ENCODE measurements at places on chromosomes 5 and 9.
A peak's percentile ranks its signal among the peaks of the same experiment; 100 is the strongest.

DNA sequence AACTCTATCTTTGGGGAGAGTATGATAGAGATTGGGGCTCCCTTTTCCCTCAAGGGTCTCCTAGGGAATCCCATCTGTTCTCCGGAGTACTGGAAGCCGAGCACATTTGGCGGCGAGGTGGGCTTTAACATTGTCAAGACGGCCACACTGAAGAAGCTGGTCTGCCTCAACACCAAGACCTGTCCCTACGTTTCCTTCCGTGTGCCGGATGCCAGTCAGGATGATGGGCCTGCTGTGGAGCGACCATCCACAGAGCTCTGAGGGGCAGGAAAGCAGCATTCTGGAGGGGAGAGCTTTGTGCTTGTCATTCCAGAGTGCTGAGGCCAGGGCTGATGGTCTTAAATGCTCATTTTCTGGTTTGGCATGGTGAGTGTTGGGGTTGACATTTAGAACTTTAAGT, 21.5 kb downstream of the PTGS1 start:
- no peak for DNase-seq

- peak; percentile 17 for DNase-seq
Measured at GRCh38 chr5:168234133-168234532, 57.3 kb upstream of the WWC1 start.

- no peak for DNase-seq
Measured at GRCh38 chr9:133268335-133269056, 6.5 kb downstream of the ABO start.

DNA sequence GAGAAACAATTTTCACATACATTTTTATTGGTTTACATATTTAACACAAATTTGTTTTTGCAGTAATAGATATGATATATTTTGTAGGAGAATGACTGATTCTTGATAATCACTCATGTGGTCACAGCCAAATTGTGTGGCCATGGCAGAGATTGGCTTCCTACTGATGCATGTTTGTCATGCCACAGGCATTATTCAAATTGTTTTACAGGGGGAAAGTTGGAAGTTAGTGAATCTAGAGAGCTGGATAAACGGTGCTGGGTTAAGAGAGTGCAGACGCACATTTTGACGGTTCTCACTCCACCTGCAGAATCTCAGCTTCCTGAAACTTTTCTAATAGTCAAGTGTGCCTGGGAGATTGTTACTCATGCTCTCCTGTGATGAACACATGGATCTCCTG, 91.1 kb upstream of the FBN2 start:
- DNase-seq: no peak

DNA sequence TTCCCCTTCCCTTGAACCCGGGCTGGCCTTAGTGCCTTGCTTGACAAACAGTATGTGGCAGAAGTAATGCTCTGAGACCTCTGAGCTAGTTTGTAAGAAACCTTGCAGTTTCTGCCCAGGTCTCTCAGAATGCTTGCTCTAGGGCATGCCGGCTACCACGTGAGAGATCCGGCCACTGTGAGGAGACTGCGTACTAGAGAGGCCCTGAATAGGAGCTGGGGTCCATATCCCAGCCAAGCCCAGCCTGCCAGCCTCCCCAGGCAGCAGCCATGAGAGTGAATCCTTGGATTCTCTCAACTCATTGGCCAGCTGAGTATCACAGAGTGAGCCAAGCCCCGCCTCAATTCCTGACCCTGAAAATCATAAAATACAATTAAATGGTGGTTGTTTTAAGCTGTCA, 16.0 kb upstream of the COL15A1 start:
- DNase-seq: no peak

GRCh38 chr5:132470010-132470392, 20.6 kb downstream of the IRF1 start:
- DNase-seq: no peak

- no peak for DNase-seq
Measured at GRCh38 chr5:14521748-14522147, 59.8 kb upstream of the OTULINL start.

- no peak for DNase-seq
Measured at GRCh38 chr5:174827558-174827957, 103.2 kb downstream of the MSX2 start.

DNA sequence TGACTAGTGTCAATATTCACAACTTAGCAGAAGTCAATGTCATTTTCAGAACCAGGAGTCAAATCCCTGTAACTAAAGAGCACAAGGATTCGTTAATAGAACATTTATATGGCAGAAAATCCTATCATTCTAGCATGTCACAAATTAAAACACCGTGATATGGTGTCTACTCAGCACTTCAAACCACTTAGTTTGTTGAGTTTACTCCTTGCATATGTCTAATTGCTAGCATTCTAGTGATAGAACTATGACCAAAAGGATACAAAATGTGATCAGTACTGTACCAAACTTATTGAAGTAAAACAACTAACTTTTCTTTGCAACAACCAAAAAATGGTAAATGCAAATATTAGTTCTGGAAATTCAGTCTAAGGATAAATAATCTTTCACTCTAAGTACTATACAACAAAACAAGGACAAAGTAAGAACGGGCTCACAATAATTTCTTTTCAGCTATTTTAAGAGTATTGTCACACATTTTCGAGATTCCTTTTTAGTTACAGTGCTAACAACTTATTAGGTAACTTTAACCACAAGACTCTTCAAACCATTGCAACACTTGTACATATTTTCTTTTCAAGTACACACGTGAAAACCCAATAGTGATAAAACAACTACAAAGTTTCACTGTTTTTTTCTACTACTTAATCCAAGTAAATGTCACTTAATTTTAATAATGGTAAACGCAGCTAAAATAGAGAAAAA, 845.2 kb upstream of the CDH10 start:
- DNase-seq: peak; percentile 76

GRCh38 chr5:65483546-65484346, 2.0 kb upstream of the ADAMTS6 start:
- peak; percentile 32 for DNase-seq

GRCh38 chr5:158502686-158503085, 597.0 kb downstream of the EBF1 start:
- DNase-seq: no peak

GRCh38 chr5:52961274-52961681, 27.9 kb upstream of the ITGA2 start:
- no peak for DNase-seq

- no peak for DNase-seq
Measured at GRCh38 chr9:123414204-123414603, 58.2 kb downstream of the CRB2 start.

DNA sequence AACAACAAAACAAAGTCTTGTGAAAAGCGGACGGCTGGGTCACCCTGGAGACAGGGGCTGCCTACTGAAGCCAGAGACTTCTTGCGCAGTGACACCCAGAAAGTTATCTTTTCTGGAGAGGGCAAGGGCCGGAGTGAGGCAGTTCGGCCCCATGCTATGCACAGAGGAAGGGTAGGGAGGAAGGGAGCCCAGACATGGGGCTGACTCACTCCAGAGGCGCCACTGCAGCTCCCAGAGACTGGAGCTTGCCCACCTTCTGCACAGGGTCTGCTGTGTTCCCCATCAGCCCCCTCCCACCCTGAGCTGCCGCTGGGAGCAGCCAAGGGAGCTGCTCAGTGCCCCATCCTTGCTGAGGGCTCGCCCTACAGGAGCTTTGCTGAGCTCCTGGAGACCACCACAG, 13.3 kb downstream of the SLC6A3 start:
- DNase-seq: no peak

DNA sequence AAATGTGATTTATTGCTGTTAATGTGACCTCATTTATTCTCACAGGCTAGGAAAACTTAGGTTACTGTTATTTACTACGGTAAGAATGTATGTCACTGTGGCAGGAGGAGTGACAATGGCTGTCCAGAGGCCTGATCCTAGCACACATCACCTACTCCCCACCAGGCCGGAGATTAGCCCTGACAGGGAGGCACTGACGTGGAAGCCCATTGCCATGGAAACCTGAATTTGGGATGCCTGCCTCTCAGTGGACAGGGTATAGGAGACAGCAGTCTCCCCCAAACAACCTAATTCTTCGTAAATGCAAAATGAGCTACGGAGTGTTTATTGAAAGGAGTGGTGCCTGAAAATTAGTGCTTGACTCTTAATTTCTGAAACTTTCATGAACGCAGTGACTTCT, 87.6 kb upstream of the SMARCA2 start:
- no peak for DNase-seq

- DNase-seq: no peak
Measured at GRCh38 chr9:20603524-20604268, 18.6 kb downstream of the MLLT3 start.

- no peak for DNase-seq
Measured at GRCh38 chr9:120410925-120411501, 169.0 kb downstream of the CDK5RAP2 start.

All from RCC 7860 (cell line).